NCI-H187 (cell line): ENCODE measurements at places on chromosomes 13 and 19.
A peak's percentile ranks its signal among the peaks of the same experiment; 100 is the strongest.

DNA sequence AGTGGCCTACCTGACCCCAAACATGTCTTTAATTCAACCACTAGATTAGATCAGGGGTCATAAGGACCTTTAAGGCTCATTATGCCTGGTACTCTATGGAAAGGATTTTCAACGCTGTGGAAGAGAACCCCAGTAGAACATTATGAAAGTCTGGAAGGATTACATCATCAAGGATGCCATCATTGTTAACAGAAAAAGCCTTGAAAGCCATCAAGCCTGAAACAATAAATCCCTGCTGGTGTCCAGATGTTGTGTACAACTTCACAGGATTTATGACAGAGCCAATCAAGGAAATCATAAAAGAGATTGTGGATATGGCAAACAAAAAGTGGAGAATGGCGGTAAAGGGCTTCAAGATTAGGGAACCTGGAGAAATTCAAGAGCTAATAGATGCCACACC, 59.7 kb downstream of the NAA16 start:
- DNase-seq: no peak

GRCh38 chr19:7817801-7818200, 12.2 kb upstream of the EVI5L start:
- DNase-seq: no peak

DNA sequence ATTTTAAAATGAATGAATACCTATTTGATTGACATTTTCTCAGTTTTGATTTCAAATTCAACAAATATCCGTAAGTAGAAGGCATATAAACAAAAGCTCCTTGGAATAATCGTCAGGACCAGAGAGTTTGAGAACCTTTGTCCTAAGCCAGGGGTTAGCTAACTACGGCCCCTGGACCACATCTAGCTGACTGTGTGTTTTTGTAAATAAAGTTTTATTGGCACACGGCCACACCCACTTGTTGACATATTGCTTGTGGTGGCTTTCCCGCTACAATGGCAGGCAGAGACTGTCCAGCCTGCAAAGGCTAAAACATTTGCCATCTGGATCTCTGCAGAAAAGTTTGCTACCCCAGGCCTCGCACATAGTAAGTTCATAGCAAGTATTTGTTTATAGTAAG, 83.4 kb downstream of the GNG7 start:
- DNase-seq: no peak

DNA sequence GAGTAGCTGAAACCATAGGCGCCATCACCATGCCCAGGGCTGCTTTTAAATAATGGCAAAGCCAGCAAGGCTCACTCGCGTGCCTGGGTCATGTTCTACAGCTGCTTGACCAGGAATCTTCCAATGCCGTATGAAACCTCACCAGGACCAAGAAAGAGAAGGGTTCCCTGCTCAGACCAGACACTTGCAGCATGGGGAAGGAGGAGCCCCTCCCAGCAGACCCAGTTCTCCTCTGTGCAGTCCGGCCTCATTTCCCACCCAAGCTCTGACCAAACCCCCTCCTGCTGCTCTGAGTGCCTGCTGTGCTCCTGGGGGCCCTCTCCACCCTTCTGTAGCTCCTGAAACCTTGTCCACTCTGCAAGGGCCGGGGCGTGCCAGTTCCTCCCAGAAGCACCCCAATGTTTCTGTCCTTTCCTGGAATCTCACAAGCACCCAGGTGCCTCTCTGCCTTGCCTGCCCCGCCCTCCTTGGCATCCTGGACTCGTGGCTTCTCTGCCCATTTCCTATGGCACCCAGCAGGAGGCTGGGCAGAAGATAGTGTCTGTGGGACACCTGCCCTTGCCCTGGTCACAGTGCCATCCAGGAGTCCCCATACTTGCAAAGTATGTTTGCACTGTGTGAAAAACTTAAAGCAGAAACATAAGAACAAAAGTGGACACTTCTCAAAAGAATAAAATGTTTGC, 6.8 kb upstream of the SLC7A9 start:
- no peak for DNase-seq

DNA sequence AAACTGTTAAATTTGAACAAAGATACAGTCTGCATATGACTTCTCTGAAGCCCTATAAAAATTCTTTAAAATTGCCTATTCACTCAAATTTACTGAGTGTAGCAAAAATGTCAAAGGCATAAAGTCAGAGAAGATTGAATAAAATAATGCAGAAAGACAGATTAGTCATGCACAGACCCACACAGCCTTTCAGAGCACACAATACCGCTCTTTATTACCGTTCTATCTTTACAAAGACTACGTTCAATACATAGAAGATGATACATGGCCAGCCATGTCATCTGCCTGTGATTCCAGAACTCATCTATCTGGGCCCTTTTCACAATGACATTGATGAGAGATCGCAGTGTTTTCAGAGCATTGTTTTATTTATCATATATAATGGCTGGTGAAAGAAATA, 107.2 kb downstream of the URI1 start:
- DNase-seq: no peak

DNA sequence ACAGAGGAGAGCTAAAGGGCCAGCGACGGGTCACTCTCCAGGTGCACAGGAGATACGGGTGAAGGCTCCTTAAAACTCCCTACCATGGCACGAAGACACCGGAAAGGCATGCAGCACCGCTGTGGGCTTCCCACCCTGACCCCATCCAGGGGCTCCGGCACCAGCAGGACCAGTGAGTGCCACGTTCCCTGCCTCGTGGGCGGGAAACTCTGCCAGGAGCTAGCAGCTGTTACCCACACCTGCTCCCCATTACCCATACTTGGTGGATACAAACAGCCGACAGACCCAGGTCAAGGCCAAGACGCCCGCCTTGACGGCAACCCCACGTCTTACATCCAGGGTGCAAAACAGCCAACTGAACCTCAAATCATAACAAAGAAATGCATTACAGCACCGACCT, 56.7 kb downstream of the GNG7 start:
- DNase-seq: no peak

DNA sequence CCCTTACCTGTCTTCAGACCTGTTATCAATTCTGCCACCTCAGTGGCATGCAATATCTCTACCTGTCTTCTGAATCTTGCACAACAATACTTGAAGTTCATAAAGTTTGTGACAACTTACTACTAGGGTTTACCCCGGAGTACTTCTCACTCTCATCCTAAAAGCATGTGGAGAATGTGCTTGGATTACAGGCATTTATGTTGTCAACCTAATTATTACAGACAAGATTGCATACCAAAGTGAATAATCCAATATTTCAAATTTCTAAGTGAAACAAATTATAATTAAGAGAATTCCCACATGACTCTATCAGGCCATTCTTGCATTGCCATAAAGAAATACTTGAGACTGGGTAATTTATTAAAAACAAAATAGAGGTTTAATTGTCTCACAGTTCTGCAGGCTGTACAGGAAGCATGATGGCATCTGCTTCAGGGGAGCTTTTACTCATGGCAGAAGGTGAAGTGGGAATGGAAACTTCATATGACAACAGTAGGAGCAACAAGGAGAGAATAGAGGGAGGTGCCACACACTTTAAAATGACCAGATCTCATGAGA, 661.0 kb upstream of the SPRY2 start:
- no peak for DNase-seq

DNA sequence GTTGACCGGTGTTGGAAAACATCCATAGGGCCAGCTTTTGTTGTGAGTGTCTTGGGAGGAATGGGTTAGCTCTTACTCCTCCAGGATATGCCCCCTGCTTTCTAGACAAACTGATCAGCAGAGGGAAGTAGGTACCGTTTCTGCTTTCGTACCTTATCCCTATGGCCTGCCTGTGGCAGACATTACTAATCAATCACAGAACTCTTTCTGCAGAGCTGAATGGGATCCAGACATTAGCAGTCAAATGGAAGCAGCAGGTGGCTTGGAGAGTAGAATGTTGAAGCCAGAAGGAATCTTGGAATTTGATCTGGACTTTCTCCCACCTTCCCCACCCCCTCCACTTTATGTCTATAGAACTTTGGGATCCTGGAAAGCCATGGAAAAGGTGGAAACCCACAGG, 17.1 kb downstream of the NWD1 start:
- DNase-seq: no peak

- DNase-seq: no peak
Observed at GRCh38 chr13:45564133-45564776, 51.3 kb downstream of the ERICH6B start.

- DNase-seq: no peak
Observed at GRCh38 chr19:31834070-31834469, 484.8 kb upstream of the TSHZ3 start.

GRCh38 chr13:101584331-101584730, 131.9 kb downstream of the ITGBL1 start:
- no peak for DNase-seq

- DNase-seq: no peak
Observed at GRCh38 chr19:31352296-31352781, 3.1 kb upstream of the TSHZ3 start.

DNA sequence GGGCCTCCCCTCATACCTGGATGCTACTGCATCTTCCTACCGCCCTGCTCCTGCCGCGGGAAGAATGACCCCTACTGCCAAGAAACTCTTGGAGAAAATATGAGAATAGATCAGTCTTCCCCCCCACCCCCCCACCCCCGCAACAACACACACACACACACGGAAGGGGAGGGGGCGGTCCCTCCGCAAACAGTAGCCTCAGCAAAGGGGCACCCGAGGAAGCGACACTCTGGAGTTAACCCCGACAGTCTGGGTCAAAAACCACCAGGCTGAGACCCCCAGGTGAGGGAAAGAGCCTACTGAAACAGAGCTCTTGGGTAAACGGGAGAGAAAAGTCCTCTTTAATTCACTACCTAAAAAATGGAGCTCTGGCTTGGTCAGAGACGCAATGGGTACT, 1.2 kb downstream of the MED26 start:
- DNase-seq: no peak

DNA sequence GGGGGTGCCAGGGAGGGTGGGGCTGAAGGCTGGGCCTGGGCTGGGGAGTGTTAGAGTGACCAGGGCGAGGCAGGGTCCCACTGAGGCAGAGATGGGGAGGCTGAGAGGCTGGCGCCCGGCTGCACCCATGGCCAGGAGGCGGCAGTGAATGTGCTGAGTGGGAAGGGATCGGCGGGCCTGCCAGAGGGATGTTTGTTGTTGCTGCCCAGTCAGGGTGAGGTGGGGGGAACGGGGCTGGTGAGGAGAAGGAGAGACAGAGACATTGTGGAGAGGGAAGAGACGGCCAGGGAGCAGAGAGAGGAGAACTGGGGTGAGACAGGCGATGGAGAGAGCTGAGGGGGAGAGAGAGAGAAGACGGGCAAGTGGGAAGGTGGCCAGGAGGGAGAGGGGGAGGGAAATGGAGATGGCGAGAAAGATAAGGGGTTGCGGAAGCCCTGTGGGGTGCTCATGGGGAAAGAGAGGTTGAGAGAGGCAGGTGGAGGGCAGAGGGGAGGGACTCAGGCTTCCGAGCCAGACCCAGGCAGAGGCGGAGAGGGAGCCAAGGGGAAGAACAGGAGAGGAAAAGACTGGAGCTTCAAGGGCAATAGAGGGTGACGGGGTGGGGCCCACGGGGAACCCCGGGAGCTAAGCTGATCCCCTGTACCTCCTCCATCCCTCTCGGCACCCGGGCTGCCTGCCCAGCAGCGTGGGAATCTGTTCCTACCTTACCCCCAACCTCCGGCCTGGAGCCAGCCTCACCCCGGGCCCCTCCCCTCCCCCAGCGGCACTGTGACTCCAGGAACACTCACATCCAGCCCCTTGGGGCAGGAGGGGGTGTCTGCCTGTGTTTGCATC, 690 bp upstream of the B3GNT8 start:
- DNase-seq: peak; percentile 25

DNA sequence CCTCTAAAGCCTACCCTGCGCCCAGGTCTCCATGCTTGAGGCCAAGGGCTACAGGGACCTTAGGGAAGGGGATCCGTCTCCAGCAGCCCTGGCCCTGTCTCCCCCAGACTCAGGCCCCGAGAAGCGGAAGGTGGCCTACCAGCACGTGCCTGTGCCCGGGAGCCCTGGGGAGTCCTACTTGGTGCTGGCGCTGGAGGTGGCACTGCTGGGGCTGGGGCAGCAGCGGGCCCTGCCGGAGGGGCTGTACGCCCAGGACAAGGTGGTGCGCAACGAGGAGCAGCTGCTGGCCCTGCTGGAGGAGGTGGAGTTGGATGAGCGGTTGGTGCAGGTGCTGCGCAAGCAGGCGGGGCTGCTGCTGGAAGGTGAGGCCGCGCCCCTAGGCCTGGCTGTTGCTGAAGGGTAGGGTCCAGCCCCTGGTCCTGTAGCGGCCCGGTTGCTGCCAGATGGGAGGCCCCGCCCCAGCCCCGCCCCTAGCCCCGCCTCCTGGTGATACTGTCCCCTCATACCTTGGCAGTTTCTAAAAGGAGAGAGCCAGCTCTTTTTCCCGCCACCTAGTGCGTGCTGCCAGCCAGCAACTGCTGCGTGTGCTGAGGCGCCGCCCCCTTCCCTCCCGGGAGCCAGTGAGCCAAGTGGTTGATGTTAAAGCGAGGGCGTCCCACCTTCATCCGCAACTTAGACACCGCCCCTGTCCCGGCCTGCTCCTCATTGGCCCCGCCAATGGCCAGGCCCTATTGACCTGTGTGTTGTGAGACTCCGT, 22.6 kb downstream of the ZSWIM4 start:
- DNase-seq: peak; percentile 77

DNA sequence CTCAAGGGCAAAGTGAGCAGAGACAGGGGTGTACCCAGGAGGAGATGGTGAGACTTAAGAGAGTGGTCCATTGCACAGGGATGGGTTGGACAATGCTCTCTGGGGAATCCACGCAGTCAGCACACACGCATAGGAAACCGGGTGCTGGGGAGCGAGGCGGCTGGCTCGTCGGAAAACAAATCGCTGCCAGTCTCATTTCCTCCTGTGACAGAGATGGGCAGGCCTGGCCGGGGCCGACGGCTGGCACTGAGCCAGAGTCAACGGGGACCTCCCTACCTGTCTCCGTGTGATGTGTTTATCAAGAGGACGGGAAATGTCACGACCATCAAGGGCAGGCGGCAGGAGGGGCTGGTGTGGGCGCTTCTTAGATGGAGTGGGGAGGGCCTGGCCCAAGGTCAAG, 27.3 kb downstream of the PTPRS start:
- no peak for DNase-seq

DNA sequence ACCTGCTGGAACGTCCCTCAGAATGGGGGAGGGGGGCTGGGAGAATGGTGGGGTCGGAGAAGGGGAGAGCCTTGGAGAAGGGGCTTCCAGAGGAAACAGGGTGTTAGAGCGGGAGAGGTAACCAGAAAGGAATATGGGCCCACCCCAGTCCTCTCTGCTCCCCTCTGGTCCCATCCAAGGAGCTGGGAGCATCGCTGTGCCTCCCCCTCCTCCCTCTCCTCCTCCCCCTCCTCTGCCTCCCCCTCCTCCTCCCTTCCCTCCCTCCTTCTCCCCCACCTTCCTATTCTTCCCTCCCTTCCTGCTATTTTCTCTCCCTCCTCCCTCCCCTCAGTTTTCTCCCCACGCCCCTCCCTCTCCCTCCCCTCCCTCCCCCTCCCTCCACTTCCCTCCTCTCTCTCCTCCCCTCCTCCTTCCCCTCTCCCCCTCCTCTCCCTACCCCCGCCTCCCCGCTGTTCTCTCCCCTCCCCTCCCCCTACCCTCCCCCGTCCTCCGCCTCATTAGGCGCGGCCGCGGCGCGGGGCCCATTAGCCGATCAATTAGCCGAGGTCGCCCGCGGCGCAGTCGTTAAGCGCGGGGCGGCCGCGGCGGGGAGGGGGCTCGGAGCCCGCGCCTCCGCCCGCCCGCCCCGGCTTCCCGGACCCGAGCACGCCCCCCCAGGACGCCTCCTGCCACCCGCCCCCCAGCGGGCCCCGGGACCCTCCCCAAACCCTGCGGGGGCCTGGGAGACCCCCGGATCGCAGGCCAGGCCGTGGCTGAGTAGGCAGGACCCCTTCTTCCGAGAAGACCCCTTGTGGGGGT, 15.4 kb downstream of the TLE5 start:
- DNase-seq: peak; percentile 56
